ENCODE measurements at places on chromosomes 12 and 14.

DNA sequence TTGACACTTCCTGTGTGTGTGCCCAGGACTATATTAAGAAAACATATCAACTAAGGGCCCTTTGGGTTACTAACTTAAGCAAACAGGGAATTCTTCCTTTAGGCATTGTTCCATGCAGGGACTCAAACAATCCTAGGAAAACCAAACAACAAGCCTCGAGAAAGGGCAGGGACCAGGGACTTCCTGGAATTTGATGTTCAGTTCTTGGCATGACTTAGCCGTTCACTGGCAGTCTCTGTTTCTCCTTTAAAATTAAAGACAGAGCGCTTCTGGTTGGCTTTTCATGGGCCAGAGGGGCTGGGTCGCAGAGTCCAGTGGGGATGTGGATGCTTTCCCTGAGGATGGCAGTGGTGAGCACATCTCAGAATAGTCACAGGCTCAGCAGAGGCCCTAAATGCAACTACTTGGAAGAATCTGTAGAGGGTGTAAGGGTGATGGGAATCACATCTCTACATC is 35.2 kb downstream of the RNFT2 start:
- no peak for DNase-seq

- no peak for DNase-seq
These were observed 14.7 kb upstream of the MFAP5 start for GRCh38 chr12:8677362-8677761.

DNA sequence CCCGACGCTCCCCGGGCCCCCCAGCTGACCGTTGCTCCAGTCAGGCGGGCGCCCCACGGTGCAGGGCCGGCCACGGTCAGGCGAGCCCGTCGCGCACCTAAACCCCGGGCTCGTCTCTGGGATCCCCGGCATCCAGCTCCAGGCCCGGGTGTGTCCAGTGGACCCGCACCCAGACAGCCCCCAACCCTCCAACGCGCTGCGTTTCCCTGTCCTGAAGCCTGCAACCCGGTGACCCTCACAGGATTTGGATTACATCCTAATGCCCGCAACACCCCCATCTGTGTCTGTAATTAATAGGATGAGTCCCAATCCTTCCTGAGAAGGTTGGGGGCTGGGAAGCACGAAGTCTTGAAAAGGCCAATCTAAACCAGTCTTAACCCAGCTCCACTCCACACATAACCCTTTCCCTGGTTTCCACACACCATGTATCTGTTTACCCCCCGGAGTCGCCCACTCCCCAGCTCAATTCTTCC is 10.4 kb downstream of the CPNE6 start:
- DNase-seq, result no peak

DNA sequence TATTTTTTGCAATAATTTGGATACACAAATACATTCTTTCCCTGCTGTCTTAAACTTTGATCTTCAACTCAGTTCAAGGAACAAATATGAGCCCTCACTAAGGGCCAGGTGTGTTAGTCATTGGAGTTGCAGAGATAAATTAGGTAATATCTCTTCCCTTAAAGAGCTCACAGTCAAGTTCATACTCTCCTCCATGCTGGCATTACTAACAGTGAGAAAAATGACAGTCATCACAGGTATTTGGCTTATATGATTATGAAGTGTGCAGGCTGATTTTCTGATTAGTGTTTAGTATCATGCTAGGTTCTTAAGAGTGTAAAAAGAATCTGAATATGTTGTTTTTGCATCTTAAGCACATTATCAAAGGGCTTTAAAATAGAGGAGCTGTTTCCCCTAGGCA is 594.7 kb downstream of the CCER1 start:
- DNase-seq, result no peak

- DNase-seq, result no peak
These were observed 65.9 kb downstream of the BCL11B start for GRCh38 chr14:99206090-99206489.
